ENCODE measurements at places on chromosomes 2 and 18.

- no peak for DNase-seq
Observed at GRCh38 chr2:224103651-224104050, 64.6 kb upstream of the SERPINE2 start.

DNA sequence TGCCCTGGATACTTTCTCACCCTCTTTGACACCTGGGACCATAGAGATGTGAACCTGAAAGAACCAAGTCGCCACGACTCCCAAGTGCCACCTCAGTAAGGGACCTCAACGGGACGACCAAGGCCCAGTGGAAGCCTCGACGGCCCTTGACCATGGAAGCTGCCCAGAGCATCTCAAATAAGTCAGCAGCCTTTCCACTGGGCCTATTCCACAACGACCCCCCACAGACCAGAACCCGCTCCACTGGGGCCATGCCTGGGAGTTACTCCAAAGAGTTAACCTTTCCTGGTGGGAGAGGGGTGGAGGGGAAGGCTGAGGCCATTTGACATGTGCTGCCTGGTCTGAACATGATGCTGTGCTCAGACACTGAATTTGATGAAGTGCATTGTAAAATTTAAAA, 146.9 kb downstream of the KLHL29 start:
- DNase-seq, result no peak

- no peak for DNase-seq
Observed at GRCh38 chr2:60597346-60597745, 43.9 kb upstream of the BCL11A start.

- DNase-seq, result no peak
Observed at GRCh38 chr2:152598975-152599759, 118.1 kb downstream of the PRPF40A start.

DNA sequence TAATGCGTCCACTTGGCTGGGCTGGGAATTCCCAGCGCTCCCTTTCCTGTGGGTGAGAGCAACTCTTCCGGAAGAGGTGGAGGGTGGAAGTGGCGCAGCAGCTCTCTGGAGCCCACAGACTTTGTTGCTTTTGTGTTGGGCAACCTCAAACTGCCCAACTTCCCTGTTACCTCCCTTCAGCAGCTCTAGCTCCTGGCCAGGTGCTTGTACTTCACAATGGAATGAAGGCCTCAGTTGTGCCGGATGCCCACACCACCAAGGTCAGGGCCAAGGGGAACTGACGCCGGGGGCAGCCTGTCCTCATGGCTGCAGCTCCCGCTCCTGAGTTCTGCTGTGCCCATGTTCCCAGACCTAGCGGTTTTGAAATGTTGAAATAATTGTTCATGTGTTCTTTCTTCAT, 322.9 kb downstream of the GALR1 start:
- DNase-seq, result no peak

DNA sequence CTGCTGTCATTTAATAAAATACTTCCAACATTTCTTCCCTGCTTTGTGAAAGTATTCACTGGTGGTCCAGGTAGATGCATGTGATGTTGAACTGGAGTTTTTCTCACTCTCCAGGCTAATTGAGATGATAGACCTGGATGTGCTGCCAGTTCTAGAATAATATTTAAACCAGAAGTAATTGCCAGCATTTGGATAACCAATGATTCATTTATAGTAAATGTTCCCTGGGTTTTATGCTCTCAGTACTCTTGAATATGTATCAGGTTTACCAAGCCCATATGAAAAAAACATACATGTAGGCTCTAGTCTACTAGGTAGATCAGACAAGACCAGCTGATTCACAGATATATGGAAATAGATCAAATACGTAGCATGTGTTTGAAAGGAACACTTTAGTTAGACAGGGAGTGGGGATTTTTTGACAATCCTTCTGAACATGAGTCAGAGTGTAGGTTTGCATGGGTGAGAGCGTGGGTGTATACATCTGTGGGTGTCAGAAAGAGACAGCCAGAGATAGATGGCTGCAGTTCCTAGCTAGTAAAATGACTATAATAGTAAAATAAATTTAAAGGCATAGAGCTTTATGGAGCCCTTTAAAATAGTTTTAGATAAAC, 115.1 kb downstream of the NAB1 start:
- DNase-seq, result no peak

DNA sequence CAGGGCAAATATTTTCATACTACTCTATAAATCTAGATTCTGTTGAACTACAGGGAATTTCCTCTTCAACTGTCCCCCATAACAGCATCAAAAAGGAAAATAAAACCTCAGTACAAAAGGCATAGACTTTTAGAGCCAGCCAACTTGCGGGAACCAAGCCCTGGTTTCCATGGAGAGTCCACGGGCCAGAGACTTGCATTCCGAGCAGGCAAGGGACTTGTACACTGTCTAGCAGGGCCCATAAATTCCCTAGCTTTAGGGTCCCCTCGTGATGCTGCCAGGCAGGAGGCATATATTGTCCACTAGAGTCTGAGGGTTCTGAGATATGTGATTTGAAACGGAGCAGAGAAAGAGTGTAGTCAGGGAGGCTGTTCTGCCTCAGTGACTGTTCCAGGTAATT, 153.1 kb upstream of the SLC14A2 start:
- no peak for DNase-seq

DNA sequence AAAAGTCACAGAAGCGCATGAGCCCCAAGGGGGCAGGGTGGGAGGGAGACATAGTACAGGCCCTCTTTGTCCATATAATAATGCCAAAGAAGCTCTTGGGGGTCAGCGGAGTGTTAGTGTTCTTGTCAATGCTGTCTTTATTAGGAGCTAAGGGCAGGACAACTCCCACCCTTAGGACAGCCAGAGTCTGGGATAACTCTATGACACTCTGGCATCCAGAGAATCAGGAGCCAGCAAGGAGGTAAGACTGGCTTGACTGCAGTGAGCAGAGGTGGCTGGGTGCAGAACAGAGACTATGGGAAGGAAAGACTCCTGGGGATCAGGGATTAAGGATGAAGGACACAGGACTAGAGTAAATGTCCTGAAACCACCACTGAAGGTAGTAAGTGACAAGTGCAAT, 19.0 kb upstream of the HNMT start:
- DNase-seq, result no peak

- no peak for DNase-seq
Observed at GRCh38 chr18:58313491-58314032, 269.5 kb downstream of the NEDD4L start.

DNA sequence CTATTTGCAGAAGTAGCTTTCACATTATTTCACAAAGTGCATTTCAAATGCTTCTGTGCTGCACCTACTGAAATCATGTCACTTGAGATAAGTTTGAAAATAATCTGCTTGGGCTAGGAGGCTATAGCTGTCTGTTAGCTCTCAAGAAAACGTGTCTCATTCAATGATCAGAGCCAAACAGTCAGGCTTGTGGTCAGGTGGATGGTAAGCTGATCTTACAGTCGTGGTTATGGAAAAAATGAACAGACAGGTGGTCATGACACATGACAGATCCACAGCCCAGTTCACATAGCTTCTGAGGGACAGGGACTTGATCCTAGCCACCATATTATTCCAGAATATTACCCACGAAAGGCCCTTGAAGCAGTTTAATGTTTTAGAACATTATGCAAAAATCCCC, 26.5 kb upstream of the RFX8 start:
- DNase-seq, result no peak

- no peak for DNase-seq
Observed at GRCh38 chr2:84816426-84817026, 64.4 kb downstream of the TRABD2A start.

DNA sequence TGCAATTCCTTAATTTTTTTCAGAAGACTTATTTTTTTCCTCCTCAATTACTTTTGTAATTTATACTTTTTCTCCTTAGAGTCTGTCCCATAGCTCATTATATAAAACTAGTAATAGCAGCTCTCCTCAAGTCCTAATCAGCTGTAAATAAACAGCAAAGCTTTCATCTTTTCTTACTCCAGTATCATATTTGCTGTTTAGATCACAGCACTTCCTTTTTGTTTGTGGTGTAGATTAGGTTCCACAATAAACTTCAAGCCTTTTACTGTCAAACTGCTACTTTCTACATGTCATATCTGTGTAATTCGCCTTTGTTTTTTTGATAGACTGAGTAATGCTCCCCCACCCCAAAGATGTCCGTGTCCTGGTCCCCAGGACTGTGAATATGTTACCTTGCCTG, 25.5 kb downstream of the GCG start:
- DNase-seq, result no peak

DNA sequence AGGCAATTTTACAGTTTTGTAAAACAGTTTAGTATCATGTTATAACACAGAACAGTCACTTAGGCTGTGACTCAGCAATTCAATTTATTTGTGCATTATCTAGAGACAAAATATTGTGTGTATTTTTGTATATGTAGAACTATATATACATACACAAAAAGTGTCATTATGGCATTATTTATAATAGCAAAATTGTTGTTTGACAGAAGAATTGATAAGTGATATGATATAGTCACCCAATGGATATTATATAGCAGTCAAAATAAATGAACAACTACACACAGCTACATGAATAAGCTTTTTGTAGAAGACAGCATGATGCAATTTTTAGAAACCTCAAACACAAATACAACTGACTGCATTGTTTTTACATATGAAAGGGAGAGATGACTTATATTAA, 334.0 kb downstream of the TRIB2 start:
- peak; percentile 46 for DNase-seq

DNA sequence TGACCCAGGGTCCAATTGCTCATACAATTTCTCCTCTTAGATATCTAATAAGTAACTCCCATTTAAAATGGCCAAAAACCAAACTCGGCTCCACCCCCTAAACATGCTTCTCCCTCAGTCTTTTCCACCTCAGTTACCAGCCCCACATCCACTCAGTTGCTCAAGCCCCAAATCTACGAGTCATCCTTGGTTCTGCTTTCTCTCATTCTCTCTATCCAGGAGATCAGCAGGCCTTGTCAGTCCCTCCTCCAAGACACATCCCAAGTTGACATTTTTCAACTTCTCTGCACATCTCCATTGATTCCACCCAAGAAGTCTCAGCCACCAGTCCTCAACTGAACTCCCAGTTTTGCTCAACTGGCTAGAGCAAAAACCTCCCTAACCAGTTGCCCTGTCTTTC, 40.5 kb upstream of the RTN4 start:
- DNase-seq, result peak; percentile 63

DNA sequence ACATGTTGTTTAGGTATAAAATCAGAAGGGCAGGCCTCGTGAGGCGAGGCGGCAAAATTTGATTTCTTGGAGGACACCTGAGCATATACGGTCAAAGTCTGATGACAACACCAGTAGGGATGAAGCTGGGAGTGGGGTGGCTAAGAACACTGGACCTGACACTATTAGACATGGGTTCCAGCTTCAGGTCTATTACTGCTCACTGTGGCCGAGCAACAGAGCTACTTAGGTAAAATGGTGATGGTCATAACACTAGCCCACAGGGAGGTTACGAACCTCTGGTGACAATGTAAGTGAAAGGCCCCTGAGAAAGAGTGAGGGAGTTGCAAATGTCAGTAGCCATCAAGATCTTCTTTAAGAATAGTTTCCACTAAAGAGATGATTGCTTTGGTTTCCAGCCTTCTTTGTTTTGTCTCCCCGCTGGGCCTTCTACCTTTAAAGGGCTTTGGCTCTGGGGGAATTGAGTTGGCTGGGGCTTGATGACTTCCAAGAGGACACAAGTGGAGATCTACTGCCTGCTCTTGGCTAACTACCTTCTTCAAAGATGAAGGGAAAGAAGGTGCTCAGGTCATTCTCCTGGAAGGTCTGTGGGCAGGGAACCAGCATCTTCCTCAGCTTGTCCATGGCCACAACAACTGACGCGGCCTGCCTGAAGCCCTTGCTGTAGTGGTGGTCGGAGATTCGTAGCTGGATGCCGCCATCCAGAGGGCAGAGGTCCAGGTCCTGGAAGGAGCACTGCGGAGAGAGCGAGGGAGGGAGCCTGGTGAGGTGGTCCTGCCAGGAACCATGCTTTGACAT, 3.5 kb downstream of the IL1B start:
- DNase-seq, result no peak

- DNase-seq, result no peak
Observed at GRCh38 chr2:144115739-144116291, 404.1 kb downstream of the ZEB2 start.

- no peak for DNase-seq
Observed at GRCh38 chr2:67900826-67901225, 162.0 kb downstream of the C1D start.

GRCh38 chr2:1813371-1813770, 69.1 kb upstream of the PXDN start:
- DNase-seq, result no peak

GRCh38 chr2:233060501-233060979, 398 bp downstream of the INPP5D start:
- DNase-seq, result no peak

- DNase-seq, result no peak
Observed at GRCh38 chr2:61334466-61334865, 136.4 kb downstream of the USP34 start.

DNA sequence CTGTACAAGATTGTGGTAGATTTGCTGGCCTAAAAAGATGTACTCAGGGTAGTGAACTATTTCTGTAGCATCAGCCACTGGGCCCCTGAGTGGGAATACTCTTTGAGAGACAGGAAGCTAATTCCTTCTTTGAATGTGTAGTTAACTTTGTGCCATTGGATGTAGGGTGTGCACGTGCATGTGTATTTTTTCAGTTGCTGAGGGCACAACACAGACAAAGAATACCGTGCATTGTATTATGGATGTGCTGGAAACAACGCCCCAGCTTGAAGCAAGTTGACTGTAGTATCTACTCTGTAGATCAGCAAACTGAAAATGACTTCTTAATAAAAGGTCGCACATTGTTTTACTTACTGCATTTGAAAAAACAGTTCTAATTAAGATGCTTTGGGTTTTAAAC, 14.1 kb downstream of the CRIM1 start:
- DNase-seq, result peak; percentile 35
